GM19239 (cell line): ENCODE measurements at places on chromosomes 3 and 15.

- no peak for DNase-seq
These were observed 21.2 kb downstream of the TFG start for GRCh38 chr3:100730524-100730923.

GRCh38 chr3:38090453-38090852, 46.5 kb downstream of the ACAA1 start:
- DNase-seq = no peak

GRCh38 chr3:791442-791841, 301.4 kb upstream of the CNTN6 start:
- DNase-seq = no peak

- no peak for DNase-seq
These were observed 10.3 kb downstream of the U2SURP start for GRCh38 chr3:143011705-143012104.

DNA sequence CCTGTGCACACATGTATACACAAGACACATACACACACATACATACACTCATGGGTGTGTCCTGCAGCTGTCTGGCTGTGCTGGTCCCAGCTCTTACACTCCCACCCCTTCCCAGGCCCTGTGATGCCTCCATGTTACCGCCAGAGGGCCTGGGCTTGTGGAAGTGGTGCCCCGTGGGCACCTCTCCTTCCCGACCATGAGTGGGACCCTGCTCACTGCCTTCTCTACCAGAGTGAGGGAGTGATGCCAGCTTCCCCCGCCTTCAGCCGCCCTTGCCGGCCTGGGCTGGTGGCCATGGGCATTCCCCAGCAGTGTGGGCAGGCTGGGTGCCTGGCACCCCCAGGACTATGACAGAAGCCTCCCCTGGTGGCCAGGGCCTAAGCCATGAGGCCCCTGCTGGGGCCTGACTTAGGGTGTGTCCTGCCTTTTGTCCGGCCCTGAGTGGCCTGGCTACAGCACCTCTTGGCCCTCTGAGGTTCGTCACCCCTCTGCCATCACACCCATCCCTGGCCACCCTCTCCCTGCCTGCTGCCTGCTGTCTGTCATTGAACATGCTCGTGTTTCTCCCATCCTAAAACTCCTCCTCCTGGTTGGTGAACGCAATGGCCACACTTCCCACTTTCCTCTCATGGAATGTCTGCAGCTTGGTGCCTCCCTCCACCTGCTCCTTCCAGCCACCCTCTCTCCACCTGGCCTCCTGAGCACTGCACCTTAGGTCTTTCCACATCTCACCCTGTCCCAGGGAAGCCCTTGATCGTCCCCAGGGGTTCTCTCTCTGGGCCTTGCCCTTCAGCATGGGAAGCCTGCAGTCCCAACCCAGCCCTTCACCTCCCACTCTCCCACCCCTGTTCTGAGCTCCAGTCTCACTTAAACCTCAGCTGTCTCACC, 14.6 kb downstream of the HDAC11 start:
- DNase-seq = no peak

GRCh38 chr3:114764056-114764492, 383.0 kb downstream of the ZBTB20 start:
- no peak for DNase-seq

- no peak for DNase-seq
These were observed 51.6 kb upstream of the CMTM8 start for GRCh38 chr3:32186876-32187275.
